ENCODE measurements at places on chromosomes 7 and 10.

DNA sequence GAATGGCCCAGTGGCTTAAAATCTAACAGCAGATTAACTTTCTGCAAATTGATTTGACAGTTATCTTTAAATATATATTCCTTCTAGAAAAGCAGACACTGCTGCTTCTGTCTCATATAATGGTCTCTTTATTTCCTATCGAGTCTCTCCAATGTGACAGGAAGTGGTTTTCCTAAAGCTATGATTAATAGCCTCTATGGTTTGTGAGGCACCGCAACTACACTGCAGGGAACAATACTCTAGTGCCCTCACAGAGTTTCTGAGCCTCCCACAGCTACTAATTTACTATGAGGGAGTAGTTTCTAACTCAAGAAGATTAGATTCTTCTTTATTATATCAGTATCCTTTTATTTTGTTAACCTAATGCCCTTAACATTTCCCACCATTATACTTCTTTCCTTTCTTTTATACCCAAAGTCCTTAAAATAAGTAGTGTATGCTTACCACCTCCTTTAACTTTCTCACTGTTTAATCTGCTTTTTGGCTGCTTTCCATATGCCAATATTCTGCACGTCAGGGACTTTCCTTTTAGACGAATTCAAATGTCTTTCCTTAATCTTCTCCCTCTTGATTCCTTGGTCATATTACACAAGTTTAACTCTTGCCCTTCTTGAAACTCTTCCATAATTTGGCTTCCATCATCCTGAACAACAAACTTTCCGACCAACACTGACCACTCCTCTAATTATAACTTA is 23.8 kb upstream of the AHR start:
- DNase-seq: no peak

- no peak for DNase-seq
These were observed 27.4 kb downstream of the MINPP1 start for GRCh38 chr10:87531908-87532622.

GRCh38 chr7:34275624-34276023 is 370.3 kb downstream of the BMPER start:
- no peak for DNase-seq

DNA sequence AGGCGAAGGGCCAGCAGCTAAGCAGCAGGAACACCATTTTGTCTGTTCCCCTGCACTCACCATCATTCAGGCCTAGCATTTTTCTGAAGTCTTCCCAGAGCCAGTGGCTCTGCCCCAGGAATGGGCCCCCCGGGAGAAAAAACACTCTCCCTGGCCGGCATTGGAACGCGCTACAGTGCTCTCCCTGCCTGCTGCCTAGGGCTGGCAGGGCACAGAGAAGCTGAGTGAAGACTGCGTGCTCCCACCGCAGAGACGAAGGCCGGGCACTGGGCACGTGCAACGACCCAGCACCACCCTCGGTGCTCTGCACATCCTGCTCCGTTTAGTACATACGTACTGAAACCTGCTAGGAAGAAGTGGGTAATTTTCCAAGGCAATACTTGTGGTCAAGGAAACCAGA is 34.4 kb downstream of the HSPA12A start:
- no peak for DNase-seq

DNA sequence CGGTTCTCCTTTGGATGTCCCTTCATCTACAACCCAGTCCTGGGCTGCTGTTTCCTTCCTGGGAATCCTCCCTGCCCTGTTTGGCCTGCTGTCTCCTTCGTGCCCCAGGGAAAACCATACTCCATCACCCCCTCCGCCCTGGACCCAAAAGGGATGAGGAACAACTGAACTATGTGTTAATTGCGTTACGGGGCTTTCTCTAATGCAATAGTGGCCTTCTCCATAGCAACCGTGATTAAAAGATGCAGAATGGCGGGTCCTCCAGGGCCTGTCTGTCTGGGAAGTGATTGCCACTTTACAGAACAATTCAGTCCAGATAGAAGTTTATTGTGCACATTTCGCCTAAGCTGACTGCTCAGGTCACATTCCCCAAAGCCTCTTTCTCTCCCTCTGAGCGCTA is 112.0 kb upstream of the FGFR2 start:
- no peak for DNase-seq

- no peak for DNase-seq
These were observed 544 bp downstream of the PDK4 start for GRCh38 chr7:95595746-95596197.

GRCh38 chr10:31253237-31253636 is 65.8 kb upstream of the ZEB1 start:
- DNase-seq: no peak

GRCh38 chr10:17406036-17406834 is 48.2 kb downstream of the ST8SIA6 start:
- DNase-seq: no peak

GRCh38 chr7:91660734-91661356 is 219.7 kb downstream of the MTERF1 start:
- DNase-seq: no peak

DNA sequence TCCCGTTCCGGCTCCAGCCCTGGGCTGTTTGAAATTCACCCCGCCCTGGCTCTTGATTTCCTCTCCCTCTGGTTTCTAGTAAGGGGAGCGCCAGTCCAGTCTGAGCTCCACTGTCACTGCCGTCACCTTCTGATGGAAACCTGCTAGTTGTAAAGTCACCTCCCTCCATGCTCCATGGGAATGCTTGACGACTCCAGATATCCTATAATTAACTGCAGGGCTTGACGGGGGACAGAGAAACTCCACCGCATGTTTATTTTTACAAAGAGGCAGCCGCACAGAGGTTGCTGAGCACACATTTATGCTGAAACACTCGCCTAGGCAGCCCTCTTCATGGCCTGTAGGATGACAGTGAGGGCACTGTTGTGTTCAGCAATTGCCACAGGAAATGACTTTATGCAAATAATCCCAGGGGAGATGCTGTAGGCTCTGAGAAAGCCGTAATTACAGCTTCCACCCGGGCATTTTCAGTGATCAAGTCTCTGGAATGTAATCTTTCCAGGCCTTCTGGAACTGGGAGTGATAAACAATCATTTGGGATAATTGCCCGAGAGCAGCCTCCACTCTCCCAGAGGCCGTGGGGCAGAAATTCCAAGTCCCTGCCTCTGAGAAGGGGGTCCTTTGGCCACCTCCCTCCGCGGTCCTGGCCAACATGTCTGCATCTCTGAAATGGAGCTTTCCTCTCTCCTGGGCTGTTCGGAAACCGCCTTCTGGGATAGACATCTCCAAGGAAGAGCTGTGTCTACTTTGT is 300.5 kb downstream of the KLF6 start:
- DNase-seq: no peak

- DNase-seq: no peak
These were observed 55.2 kb upstream of the FAM133B start for GRCh38 chr7:92645114-92646061.

- DNase-seq: no peak
These were observed 113.4 kb downstream of the GPR37 start for GRCh38 chr7:124652237-124652636.

DNA sequence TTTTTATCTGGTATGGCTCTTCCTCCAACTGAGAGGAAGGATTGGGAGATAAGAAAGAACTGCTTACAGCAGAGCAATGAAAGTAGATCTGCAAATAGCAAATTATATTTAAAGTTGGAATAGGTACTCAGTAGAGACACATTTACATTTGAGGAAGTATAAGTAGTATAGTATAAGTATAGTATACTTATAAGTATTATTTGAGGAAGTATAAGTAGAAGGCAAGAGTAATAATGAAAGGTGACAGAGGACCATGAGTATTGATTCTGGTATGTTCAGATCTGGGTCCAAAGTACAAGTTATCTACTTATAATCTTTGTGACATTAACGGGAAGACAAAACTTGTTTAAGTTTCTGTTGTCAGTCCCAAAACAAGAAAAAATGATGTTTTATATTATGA is 527.6 kb upstream of the SORCS1 start:
- no peak for DNase-seq

- DNase-seq: no peak
These were observed 24.4 kb downstream of the C10orf71 start for GRCh38 chr10:49323171-49323895.

- no peak for DNase-seq
These were observed 152.5 kb downstream of the WDR37 start for GRCh38 chr10:1208366-1209311.

DNA sequence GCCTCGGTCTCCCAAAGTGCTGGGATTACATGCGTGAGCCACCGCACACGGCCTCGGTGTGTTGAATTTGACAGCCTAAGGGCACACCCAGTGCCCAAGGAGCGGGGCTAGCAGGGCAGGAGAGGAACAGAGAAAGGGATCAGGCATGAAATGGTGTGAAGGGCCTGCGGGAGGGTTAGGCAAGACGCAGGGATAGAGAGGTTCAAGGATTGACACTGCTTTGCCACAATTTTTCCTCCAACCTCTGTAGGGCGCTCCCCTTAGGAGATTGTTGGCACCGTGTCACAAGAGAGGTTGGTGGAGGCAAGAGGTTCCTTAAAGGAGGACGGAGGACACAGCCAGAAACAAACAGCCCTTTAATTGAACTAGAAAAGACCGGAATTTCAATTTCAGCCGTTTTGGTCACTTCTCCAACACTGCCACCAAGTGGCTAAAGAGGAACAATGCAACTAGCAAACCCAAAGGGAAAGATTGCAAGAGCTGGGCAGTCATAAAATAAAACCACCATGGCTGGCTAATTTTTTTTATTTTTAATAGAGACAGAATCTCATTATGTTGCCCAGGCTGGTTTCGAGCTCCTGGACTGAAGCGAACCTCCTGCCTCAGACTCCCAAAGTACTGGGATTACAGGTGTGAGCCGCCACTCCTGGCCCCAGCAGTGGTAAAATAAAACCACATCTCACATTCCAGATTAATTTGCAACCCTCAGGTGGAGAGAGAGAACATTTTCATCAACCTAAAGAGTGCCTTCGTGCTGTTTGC is 6.9 kb upstream of the CREB3L2 start:
- DNase-seq: peak; percentile 47

- no peak for DNase-seq
These were observed 39.4 kb downstream of the CTBP2 start for GRCh38 chr10:125121003-125121402.

DNA sequence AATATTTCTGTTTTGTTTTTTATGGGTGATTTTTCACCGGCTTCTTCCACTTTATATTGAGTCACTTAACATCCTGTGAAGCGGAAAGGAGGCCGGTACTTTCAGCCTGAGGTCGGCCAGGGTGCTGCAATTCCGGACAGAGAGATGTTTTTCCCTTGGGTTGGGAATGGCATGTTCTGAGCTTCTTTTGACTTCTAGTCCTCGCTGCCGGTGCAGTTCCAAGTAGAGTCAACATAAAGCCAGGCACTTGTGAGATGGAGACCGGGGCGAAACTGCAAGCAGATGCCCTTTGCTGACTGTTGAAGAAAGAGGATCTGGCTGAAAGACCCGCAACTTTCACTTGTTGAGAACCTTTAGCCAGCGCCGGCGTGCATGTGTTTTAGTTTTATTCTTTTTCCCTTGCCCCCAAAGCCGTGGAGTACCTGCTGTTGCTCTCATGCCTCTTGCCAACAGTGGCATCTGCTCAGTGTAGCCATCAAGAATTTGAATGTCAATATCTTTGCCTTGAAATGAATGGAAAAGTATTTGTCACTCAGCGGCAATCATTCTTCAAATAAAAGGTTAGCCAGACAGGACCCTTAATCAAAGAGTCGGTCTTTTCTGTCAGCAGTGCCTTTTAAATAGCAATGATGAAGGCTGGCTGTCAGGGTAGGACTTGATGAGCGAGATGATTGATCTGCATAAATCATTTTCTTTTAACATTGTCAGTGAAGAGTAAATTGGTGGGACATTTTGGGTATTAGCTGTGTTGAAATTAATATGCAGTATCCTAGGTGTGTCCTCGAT is 351.2 kb downstream of the LRMDA start:
- no peak for DNase-seq

GRCh38 chr10:285216-285615 is 150.0 kb downstream of the ZMYND11 start:
- DNase-seq: no peak

DNA sequence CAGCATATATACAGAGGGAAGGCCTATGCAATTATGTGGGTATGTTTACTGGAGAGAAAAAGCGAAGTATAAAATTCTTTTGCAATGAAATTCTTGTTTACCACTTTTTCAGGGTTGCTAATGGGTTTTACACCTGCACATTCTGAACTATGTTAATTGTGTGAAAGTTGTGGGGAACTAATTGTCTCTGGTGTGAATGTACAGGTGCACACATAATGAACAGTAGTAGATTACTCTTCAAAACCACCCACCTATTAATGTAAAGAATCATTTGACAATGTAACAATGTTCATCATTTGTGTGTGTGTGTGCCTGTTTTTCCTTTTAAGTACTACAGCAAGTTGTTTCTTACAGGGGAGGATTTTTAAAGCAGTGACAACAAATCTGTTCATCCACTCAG is 80.0 kb upstream of the FEZF1 start:
- no peak for DNase-seq

DNA sequence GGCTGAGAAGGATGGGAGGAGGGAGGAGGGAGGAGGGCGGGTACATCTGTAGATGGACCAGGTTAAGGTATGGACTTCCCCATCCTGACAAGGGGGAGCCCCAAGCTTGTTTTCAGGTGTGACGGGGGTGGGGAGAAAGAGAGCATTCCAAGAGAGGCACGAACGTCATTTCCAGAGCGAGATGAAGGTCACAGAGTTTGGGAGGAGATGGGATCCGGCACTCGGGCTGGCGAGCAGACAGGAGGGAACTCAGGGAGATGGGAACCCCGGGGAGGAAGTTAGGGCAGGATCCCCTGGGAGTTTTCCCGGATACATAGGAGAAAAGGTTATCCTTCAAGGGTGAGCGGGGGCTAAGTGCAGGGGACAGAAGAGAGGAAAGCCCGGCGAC is 118.8 kb downstream of the CUX1 start:
- no peak for DNase-seq

GRCh38 chr7:102320601-102321350 is 34.1 kb downstream of the SH2B2 start:
- DNase-seq: no peak

- no peak for DNase-seq
These were observed 40.2 kb downstream of the FBH1 start for GRCh38 chr10:5930272-5930671.

- no peak for DNase-seq
These were observed 3.3 kb upstream of the DIP2C start for GRCh38 chr10:692682-693351.

- DNase-seq: no peak
These were observed 486.9 kb downstream of the PLXNA4 start for GRCh38 chr7:132089356-132089755.

GRCh38 chr10:74977913-74978847 is 133.3 kb upstream of the SAMD8 start:
- peak; percentile 57 for DNase-seq

DNA sequence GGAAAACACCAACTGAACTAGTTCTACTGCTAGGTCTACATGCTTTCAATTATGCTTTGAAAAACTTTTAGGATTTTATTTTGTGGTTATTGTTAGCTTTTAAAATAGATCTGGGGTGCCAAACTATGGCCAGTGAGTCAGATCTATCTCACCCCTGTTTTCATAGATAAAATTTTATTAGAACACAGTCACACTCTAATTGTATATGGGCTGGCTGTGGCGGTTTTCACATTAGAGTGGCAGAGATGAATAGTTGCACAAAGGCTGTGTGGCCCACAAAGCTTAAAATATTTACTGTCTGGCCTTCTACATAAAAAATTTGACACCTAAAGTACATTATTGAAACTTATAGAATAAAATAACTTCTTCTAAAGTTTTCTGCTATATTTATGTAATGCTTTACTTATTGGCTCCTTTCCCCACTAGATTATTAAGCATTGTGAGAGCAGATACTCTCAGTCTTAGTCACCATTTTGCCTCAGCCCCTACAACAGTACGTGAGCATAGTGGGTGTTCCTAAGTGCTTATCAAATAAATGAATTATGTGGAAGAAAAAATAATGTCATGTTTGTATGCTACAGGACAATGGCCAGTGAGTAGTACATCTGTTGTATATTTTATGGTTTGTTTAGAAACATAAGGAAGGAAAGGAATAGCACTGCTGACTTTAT is 5.4 kb upstream of the SUV39H2 start:
- no peak for DNase-seq

All from central memory CD4-positive, alpha-beta T cell (primary cell).